ENCODE measurements at places on chromosomes 1 and 21.

GRCh38 chr1:243288062-243288461, 32.2 kb downstream of the SDCCAG8 start:
- DNase-seq, result no peak

DNA sequence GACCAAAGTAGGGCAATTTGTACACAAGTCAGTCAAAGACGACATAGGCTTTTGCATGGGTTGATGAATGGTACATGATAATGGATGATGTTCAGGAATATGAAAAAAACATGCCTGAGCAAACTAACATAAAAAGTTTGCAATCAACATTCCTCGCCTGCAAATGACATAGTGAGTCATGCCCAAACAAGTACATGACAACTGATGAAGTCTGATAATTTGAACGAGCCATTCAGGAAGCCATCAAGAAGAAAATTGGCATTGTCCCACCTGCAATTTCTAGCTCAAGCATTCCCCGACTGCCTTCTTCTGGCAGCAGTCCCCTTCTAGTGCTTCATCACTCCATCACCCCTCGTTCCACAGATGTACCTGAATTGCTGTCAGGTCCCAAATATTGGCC, 118.4 kb upstream of the NR5A2 start:
- DNase-seq, result no peak

GRCh38 chr1:225462714-225463574, 35.1 kb upstream of the LBR start:
- no peak for DNase-seq

- DNase-seq, result no peak
Measured at GRCh38 chr1:209621286-209621685, 30.9 kb downstream of the LAMB3 start.

DNA sequence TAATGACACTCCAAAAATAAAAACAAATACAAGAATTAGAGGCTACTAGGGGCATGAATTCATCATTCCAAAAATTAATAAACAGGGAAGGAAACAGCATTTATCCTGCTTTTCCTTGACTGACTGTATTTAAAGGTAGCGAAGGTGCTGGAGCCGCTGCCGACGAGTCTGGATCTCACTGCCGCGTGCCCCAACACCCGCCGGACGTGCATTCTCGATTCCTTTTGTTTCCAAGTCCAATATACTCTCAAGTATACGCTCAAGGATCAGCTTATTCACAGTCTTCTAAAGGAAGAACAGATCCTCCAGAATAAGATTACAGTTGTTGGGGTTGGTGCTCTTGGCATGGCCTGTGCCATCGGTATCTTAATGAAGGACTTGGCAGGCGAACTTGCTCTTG, 88.2 kb upstream of the GNG4 start:
- DNase-seq, result no peak

DNA sequence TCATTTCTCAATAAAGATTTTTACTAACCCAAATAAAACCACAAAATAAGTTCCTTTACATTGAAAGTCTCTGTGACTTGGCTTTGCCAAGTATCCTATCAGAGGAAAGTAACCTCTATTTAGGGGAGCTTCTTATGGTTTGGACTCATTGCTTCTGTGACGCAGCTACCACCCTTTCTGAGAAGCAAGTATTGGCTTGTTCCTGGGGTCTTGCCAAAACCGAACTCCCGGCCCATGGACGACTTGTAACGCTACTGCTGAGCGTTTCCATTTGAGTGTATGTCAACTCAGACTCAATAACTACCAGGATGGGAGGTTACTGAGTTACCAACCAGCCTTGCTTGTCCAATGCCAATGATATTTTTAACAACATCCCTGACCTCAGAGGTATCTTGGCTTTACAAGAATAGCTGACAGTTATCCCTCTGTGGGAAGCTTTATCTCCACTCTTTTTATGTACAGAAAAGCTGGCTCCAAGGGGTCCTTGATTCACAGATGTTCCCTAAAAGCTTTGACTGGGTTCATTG, 911.9 kb downstream of the TTLL7 start:
- no peak for DNase-seq

DNA sequence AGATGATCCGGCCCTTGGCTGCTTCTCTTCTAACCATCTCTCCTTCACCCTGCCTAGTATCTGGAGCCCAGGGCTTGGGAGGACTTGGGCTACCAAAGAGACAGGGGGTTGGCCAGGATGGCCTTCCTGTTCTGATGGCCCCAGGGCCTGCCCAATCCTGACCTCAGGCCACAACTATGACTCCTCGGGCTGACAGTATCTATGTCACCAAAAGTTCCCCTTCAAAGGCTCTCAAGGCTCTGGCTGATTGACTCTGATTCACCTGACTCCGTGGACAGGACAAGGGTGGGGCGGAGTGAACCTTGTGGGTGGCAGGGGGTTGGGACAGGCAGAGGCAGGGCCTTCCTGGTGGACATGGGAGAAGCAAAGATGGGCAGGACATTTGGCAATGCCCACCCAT, 12.7 kb downstream of the MEF2D start:
- no peak for DNase-seq

GRCh38 chr1:153465811-153466636, 5.6 kb upstream of the S100A7 start:
- DNase-seq, result peak; percentile 28

DNA sequence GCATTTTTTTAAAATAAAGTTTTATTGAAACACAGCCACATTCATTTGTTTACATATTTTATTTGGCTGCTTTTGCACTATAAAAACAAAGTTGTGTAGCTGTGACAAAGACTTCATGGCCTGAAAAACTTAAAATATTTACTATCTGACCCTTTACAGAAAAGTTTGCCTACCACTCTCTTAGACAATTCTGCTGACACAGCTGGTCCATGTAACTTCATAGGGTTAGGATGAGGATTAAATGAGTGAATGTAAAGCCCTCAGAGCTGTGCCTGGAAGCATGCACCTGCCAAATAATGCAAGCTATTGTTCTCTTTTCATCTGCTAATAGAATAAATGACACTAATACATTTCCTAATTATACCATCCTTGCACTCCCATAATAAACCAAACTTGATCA, 67.7 kb downstream of the FCRL5 start:
- no peak for DNase-seq

GRCh38 chr21:45294509-45295291, 7.0 kb upstream of the POFUT2 start:
- DNase-seq, result no peak

- DNase-seq, result no peak
Measured at GRCh38 chr1:182687361-182687760, 3.0 kb upstream of the RGS8 start.

DNA sequence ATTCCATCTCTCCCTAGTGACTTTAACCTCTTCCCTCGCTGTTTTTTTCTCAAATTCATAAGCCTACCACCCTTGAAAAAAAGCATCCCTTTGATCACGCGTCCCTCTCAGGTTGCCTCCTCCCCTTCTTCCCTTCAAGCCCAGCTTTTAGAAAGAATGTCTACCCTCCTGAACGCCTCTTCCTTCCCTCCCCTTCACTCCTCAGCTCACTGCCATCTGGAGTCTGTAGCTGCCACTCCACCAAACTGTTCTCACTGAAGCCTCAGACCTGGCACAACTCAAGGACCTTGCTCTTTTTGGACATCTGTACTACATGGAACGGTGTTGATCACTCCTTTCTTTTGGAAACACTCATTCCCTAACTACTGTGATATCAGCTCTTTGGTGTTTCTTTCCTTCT, 80.6 kb downstream of the SLC25A24 start:
- no peak for DNase-seq

- no peak for DNase-seq
Measured at GRCh38 chr21:38858026-38858811, 52.5 kb downstream of the ETS2 start.

All from stimulated activated CD8-positive, alpha-beta memory T cell treated with anti-CD3 and anti-CD28 coated beads, Interleukin-4, amount 100 ng/mL, for 1 hour (primary cell).